ENCODE measurements at places on chromosomes 5 and 9.

DNA sequence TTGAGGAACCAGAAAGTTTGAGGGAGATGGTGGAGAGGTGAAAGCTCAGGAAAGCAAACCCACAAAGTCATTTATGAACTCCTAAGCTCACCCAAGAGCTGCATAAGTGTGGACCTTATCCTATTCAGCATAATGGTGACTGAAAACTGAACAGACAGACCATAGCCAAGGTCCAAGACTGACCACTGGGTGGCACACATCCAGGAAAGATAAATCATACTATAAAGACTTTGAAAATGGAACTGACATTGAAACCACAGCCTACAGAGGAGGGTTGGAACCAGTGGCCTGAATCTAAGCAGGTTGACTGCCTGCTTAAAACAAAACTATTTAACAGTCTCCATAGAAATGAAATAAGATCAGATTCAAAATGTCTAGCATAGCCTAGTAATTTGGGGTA, 121.0 kb upstream of the RGS7BP start:
- H3K4me1 ChIP-seq = no peaks in the 10 kb centered on the region
- H3K27ac ChIP-seq = no peak overlapping the region
- no peaks in the 10 kb centered on the region for H3K36me3 ChIP-seq
- H3K27me3 ChIP-seq = no peaks in the 10 kb centered on the region

- H3K27ac ChIP-seq = peak overlapping the region; percentile 17
- DNase-seq = no peak
- H3K4me3 ChIP-seq = peak overlapping the region; percentile 38
- peaks cover 3% of the 10 kb centered on the region for H3K27me3 ChIP-seq
Measured at GRCh38 chr5:73370640-73371583, 77.7 kb downstream of the FOXD1 start.

DNA sequence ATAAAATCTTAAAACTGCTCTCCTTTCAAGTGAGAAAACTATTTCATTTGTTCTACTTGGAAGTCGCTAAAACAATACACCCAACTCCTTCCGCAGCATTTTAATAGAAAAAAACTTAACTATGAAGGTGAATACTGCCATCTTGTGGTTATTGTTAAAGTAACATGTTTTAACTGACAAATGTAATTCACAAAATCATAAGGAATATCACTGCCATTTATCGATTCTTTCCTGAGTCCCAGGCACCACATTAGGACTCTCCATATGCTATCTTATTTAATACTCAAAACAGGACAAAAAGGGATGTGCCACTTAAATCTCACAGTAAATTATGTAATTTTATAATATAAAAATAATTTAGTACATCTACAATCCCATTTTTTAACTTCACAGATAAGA, 130.5 kb upstream of the ITGA1 start:
- no peaks in the 10 kb centered on the region for H3K27me3 ChIP-seq
- no peaks in the 10 kb centered on the region for H3K4me1 ChIP-seq

DNA sequence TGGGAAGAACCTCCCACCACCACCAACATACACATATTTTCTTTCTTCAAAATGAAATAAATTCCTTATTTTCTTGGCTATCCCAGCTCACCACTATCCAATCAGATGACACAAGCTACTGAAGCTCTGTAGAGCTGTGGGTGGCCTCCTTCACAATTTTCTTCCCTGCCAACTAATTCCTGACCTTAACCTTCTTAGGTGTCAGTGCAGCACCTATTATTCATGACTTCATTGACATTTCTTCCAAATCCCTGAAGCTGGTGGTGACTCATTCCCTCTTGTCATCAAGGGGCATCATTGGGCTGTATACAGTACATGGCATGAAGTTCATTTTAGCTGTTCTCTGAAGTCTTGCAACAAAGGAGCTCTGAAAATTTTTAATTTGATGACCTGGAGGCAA, 42.0 kb upstream of the ADRA1B start:
- no peak overlapping the region for H3K4me3 ChIP-seq
- no peak for DNase-seq
- H3K36me3 ChIP-seq = no peaks in the 10 kb centered on the region
- no peak overlapping the region for H3K27ac ChIP-seq
- peaks cover 14% of the 10 kb centered on the region for H3K27me3 ChIP-seq

DNA sequence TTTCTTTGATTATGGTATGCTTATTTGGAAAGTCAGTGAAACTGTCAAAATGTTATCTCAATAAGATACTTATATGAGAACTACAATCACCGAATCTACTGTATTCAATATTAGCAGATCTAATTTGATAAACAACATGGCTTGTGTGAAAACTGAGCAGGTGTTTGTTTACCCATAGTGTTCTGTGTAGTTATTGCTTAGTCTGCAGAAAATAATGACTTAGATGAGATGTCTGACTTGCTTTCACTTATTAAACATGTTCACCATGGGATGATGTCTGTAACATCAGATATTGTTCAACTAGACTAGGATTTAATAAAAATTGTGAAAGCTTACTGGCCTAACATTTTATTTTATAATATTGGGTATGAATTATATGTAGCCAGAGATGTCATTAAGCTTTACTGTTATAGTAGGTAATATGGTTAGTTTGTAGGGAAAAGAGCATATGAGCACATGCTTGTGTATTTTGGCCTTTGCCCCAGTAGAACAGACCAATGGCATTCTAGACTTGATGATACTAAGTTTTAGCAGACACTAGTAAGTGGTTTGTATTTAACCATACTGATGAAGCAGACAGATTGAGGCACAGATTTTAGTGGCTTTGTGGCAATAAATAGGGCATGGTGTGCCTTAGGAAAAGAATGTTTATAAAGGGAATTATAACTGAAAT, 16.4 kb downstream of the SUB1 start:
- H3K36me3 ChIP-seq = peaks cover 80% of the 10 kb centered on the region
- no peaks in the 10 kb centered on the region for H3K27me3 ChIP-seq
- no peaks in the 10 kb centered on the region for H3K4me1 ChIP-seq
- DNase-seq = no peak
- H3K27ac ChIP-seq = no peak overlapping the region
- no peak overlapping the region for H3K4me3 ChIP-seq

- no peak overlapping the region for H3K27ac ChIP-seq
- no peaks in the 10 kb centered on the region for H3K4me1 ChIP-seq
- H3K36me3 ChIP-seq = peaks cover 23% of the 10 kb centered on the region
- H3K4me3 ChIP-seq = no peak overlapping the region
- no peaks in the 10 kb centered on the region for H3K27me3 ChIP-seq
Measured at GRCh38 chr9:3277200-3277599, 248.6 kb downstream of the RFX3 start.

- no peaks in the 10 kb centered on the region for H3K27me3 ChIP-seq
- no peak overlapping the region for H3K27ac ChIP-seq
- H3K4me1 ChIP-seq = peaks cover 4% of the 10 kb centered on the region
- DNase-seq = no peak
Measured at GRCh38 chr5:143352691-143353090, 50.8 kb downstream of the NR3C1 start.

DNA sequence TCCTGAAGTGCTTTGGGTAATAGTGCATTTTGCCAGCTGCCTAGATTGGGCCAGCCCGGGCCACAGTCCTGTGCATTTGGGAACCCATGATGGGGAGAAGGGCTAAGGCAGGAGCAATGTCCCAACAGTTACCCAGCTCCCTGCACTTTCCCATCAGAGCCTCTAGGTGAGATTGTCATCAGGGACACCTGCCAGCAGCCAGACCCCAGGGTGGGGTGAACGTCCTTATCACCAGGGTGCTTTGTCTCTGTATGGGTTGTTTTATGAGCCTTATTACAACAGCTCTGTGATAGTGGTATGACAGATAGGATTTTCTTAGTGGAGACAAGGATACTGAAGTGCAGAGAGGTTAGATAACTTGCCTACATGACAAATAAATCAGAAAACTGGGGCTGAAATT, 365.7 kb downstream of the OSTF1 start:
- DNase-seq = no peak
- no peaks in the 10 kb centered on the region for H3K36me3 ChIP-seq
- H3K27ac ChIP-seq = no peak overlapping the region

- H3K27ac ChIP-seq = no peak overlapping the region
- peaks cover 5% of the 10 kb centered on the region for H3K36me3 ChIP-seq
- no peak for DNase-seq
Measured at GRCh38 chr5:88049737-88050136, 218.9 kb downstream of the TMEM161B start.

- H3K27ac ChIP-seq = no peak overlapping the region
- no peak for DNase-seq
- no peaks in the 10 kb centered on the region for H3K36me3 ChIP-seq
Measured at GRCh38 chr5:174832025-174832424, 107.6 kb downstream of the MSX2 start.

- H3K4me3 ChIP-seq = peak within 1 kb of the TSS; percentile 20
- peaks cover 4% of the 10 kb centered on the region for H3K27me3 ChIP-seq
- no peak for DNase-seq
- H3K4me1 ChIP-seq = peaks cover 42% of the 10 kb centered on the region
- H3K36me3 ChIP-seq = no peaks in the 10 kb centered on the region
Measured at GRCh38 chr9:73151653-73152542, at the start of gene ANXA1. Gene ANXA1, plus strand, starts transcription at chr9:73151865. Its CDS starts 6,671 bp downstream, at chr9:73158536.

GRCh38 chr5:138961221-138961620, 86.1 kb upstream of the LRRTM2 start:
- H3K4me3 ChIP-seq = no peak overlapping the region
- peaks cover 79% of the 10 kb centered on the region for H3K4me1 ChIP-seq
- peaks cover 9% of the 10 kb centered on the region for H3K27me3 ChIP-seq
- no peaks in the 10 kb centered on the region for H3K36me3 ChIP-seq
- DNase-seq = no peak

DNA sequence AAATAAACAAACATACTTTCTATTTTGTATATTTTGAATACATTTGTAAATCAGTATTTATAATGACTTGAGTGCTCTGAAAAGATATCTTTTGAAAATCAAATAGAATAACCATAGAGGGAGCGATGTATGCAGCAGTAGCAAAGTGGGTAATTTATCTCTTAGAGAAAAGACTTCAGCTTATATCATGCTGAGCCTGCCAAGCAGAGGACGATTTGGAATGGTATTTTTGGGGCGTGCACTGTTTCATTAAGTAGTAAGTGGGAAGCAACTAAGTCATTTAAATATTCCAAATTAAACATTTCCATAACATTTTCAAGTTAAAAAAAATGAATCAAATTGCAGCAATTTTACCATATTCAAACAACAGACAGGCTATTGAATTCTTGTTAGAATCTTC, 147.6 kb downstream of the CDH10 start:
- H3K4me1 ChIP-seq = no peaks in the 10 kb centered on the region
- H3K4me3 ChIP-seq = no peak overlapping the region
- no peaks in the 10 kb centered on the region for H3K27me3 ChIP-seq

GRCh38 chr5:116789522-116789921, 214.9 kb upstream of the SEMA6A start:
- DNase-seq = no peak
- no peaks in the 10 kb centered on the region for H3K4me1 ChIP-seq
- H3K4me3 ChIP-seq = no peak overlapping the region
- H3K27me3 ChIP-seq = peaks cover 3% of the 10 kb centered on the region

DNA sequence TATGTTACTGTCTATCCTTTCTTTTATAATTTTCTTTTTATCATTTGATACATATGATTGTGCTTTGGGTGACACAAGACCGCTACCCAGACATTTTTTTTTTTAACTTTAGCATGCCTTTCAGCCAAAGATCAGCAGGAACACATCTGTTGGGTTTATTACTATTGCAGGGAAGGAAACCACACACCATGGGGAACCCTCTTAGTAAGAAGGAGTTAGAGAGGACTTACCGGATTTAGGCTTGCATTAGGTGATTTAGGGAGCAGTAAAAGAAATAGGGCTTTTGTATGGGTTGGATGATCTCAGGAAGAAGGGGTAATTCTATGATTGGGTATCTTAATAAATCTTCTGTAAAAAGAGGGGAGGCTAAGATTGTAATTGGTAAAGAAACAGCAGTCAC, 138.2 kb downstream of the SNX18 start:
- no peak overlapping the region for H3K4me3 ChIP-seq
- peaks cover 7% of the 10 kb centered on the region for H3K4me1 ChIP-seq

DNA sequence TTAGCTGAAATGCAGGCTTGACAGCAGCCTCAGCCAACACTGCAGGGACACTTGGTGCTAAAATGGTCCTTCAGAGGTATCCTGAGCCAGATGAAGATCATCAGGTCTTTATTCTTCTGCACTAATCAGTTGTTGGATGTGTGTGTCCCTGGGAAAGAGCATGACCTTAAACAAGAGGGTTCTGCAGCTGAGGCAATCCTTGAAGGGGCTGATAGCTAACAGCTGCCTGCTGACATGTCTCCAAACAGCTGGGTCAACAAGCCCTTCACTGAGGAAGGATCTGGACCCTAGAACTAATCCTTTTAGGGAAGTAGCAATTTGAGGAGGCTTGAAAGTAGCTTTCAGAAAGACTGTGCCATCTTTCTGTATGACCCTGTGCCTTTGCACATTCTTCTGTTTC, 376.3 kb upstream of the ACTBL2 start:
- no peak for DNase-seq
- H3K4me1 ChIP-seq = peaks cover 38% of the 10 kb centered on the region
- no peaks in the 10 kb centered on the region for H3K27me3 ChIP-seq
- H3K27ac ChIP-seq = peak overlapping the region; percentile 69

DNA sequence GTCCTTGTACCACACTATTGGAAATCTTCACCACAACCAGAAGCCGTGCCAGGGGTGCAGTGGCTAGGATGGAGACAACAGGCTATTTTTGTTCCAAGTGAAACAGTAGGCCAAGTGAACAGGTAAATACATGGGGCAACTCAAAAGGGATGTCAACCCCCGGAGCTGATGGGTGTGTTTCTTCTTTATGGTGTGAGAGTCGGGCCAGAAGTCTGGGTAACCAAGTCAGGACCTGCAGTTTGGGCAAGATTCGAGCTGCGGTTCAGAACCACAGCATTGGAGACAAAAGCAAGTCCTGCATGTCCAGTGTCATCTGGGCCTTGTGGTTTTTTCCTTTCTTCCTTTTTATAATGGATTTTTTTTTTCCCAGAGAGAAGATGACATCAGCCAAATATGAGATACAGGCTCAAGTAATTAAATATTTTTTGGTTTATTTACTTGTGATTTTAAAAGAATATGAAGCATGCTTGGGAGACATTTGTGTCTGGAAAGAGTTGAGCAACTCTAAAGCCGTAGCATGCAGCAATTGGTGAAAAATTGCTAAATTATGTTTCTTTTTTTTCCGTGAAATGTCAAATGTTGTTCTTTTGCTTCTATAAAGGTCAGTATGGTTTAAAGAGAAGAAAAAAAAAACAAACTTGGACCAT, 261.6 kb downstream of the ARRDC3 start:
- H3K27me3 ChIP-seq = no peaks in the 10 kb centered on the region
- no peaks in the 10 kb centered on the region for H3K36me3 ChIP-seq
- H3K27ac ChIP-seq = peak overlapping the region; percentile 37
- DNase-seq = no peak

DNA sequence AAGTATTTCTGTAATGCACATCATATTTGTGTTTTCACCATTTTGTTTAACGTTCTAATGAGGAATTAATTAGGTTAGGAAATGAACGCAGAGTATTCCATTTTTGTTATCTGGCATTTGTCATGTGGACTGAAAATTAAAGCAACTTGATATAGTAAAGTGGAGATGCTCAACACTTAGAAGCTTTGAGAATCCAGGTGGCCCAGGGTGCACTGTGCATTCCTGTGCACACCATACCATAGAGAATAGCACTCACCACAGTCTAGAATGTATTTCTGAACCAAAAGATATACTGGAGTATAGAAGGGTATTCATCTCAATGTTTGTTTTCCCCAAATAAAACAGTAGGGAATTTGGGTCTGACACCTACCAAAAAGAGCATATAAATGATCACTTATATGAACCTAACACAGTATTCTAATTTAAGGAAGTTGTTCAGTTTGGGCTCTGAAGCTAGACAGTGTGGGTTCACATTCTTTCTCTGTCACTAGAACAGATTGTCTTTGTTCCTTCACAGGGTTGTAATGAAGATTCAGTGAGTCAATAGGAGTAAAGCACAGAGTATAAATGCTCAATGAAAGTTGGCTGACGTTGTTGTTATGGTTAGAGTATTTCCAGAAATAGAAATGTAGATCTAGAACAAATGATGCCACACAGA, 125.6 kb upstream of the DMRT1 start:
- no peak overlapping the region for H3K4me3 ChIP-seq
- peaks cover 54% of the 10 kb centered on the region for H3K4me1 ChIP-seq
- DNase-seq = no peak
- H3K27me3 ChIP-seq = no peaks in the 10 kb centered on the region
- H3K36me3 ChIP-seq = peaks cover 43% of the 10 kb centered on the region
